ENCODE measurements at places on chromosomes 16 and 17.

DNA sequence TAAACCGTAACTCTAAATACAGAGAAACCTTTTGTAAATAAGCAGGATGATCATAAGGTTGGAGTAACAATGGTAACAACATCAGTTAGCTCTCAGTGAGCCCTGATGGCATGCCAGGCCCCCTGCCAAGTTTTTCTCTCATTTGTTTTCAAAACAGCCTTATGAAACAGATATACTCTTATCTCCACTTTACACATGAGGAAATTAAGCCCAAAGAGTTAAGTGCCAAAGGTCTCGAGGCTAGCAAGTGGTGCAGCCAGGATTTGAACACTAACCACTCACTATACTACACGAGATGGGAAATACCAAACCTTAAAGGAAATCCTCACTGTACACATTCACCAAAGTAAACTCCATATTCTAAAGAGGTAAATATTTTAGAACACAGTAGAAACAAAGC is 15.0 kb downstream of the USP31 start:
- no peak for DNase-seq

DNA sequence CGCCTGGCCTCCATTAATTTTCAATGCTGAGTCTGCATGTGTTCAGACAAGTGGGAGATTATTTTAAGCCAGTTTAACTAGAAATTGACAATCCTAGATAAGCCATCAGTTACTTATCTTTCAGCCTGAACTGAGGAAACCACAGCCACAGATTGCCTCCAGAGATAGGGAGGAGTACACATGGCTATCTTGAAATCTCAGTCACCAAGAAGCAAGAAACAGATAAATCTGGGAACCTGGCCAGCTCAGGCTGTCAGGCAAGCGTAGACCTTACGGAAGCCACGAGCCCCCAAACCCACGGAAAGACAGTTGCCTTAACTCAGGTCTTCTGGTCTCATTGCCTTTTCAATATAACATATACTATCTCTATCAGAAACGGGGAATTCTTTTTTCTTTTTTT is 2.0 kb upstream of the GLG1 start:
- no peak for DNase-seq

DNA sequence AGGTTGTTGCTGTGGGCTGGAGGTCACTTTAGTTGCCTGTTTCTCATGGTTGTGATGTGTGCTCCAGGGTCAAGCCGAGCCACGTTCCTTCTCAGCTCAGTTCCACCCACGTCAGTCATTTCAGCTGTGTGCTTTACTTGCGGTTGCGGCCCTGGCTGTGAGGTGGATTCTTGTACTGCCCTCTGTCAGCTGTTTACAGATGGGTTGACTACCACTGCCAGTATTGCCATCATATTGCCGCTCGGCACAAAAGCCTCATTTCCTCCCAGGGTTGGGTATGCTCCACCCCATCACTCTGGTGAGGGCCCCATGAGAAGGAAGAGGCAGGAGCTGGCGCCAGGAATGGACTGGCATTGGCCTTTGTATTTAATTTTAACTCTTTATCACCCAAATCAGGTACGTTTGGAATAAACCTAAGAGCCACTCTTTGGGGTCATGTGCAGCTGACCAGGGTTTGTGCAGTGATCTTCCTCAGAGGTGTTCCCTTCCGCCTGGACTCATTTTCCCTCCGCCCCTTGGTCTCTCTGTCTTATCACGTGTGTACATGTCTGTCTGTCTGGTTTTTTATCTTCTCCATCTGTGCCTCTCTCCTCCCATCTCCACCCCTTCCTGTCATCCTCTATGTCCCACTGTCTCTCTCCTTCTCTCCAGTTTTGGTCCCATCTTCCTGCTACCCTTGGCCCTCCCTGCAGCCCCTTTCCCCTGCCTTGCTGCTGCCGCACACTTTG is 25.0 kb downstream of the METTL22 start:
- no peak for DNase-seq

- no peak for DNase-seq
Observed at GRCh38 chr17:42913981-42914617, 13.5 kb downstream of the G6PC1 start.

DNA sequence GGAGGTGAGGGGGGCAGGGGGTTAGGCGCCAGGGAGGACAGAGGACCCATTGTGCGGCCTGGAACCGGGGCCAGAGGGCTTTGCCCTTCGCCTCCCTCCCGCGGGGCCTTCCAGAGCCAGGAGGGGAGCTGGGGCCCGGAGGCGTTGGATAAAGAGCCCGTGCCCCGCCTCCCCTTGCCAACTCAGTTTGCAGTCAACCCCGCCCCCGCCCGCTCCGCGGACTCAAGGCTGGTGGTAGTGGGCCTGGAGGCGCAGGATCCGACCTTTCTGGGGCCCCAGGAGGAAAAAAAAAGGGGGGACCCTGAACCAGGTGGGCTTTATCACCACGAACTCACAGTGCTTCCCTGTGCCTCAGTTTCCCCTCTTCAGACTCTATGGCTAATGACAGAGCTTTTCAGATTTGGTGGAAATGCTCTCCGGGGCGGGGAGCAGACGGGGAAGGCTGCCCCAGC is 2.0 kb upstream of the SPHK1 start:
- no peak for DNase-seq

GRCh38 chr16:8026450-8026849 is 563.9 kb downstream of the TMEM114 start:
- DNase-seq, result no peak

GRCh38 chr17:77300016-77300686 is 159.4 kb downstream of the SEC14L1 start:
- no peak for DNase-seq

- DNase-seq, result no peak
Observed at GRCh38 chr17:50117202-50118051, 12.5 kb downstream of the SAMD14 start.

Measured in stimulated activated CD4-positive, alpha-beta T cell treated with anti-CD3 and anti-CD28 coated beads, Interleukin-1b, Interleukin-23, amount 100 ng/mL, for 1 hour (primary cell).